Stimulated activated CD4-positive, alpha-beta T cell treated with anti-CD3 and anti-CD28 coated beads, TNF-alpha, amount 100 ng/mL, for 24 hours (primary cell): ENCODE measurements at places on chromosomes 13 and 19.
A peak's percentile ranks its signal among the peaks of the same experiment; 100 is the strongest.

DNA sequence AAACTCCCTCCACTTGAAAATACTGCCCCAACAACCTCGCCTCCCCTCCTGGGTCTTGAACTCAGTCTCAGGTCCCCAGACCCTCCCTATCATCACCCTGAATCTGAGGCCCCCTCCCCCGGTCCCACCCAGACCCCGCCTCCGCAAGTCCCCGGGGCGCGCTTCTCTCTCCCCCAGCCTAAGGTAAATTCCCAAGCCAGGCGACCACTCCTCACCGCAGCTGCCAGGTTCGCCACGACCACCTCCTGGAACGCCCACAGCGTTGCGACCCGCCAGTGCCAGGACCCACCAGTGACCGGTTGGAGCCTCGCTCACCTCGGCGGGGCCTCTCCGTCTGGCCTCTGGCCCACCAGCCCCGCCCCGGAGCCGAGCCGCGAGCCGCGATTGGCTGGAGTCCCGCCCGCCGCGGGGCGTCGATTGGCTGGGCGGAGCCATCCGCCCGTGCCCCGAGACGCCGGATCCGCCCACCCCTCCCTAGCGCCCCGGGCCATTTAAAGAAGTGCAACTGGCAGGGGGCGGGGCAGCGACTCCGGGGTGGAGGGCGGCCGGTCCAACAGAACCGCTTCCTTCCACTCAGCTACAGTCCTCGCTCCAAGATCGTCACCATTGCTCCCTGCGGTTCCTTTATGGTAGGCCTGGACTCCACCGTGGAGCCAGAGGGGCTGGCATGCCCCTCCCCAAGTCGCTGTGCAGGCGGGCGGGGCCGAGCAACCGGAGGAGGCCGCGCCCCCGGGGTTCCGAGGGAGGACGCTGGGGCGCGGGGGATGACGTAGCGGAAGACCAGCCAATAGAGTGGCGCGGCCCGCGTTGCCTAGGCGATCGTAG, at the start of gene SERTAD3:
SERTAD3 (minus strand) TSS at position 336 of the 825 bp plus-strand sequence. CDS start 2,255 bp downstream, outside the sequence.
- peak; percentile 92 for DNase-seq

GRCh38 chr13:40777809-40778175, 6.8 kb upstream of the MRPS31 start:
- DNase-seq, result no peak

DNA sequence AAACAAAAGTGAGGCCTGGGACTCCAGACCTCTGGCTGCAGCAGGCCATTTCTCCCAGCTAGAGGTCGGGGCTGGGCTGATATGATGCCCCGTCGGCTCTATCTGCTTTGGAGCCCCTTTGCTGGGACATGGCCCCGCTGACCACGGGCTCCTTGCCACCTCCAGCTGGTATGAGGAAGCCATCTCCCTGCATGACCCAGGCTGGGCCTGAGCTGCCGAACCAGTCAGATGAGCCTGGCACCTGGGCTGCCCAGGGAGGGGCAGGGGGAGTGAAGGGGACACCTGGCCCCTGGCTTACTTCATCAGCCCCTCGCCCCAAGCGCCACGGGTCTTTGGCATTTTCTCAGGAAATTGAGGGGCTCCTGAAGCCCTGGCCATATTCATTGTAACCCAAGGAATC, 7.8 kb downstream of the ZSWIM4 start:
- no peak for DNase-seq

DNA sequence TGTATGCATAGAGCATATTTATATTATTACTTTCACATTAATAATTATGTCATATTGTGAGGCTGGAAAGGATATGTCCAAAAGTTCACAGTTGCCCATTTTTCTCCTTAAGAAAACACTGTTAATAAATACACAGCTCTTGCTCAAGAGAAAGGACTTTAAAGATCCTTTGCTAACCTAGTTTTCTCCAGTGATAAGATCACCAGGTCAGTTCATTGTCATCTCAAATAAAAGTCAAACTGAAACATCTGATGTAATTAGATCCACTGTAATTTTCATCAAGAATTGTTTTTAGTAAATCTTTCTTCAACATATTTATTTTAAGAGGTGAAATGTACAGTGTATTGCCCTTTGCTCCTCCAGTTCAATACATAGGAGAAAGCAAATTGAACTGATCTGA, 82.8 kb upstream of the KLHL1 start:
- no peak for DNase-seq

GRCh38 chr13:113550453-113550852, 34.1 kb upstream of the TFDP1 start:
- no peak for DNase-seq

GRCh38 chr19:50565984-50566903, 2.0 kb downstream of the LRRC4B start:
- no peak for DNase-seq

DNA sequence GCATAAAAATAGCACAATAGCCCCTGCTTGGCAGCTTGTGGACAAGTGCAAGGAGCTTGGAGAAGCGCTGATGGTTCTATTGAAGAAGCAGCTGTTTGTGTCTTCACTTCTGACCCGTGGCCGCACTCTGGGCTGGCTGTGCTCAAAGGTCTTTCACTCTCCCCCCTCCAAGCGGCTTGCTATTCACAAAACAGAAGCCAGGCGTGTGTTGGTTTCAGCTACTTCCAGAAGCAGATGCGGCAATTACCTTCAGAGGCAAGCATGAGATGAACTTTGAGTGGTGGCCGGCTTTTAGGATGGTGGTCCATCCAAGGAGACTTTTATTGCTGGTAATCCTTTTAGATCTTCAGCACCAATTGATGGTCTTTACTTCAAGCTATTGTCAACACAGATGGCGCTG, 188.5 kb upstream of the ARGLU1 start:
- DNase-seq, result no peak

DNA sequence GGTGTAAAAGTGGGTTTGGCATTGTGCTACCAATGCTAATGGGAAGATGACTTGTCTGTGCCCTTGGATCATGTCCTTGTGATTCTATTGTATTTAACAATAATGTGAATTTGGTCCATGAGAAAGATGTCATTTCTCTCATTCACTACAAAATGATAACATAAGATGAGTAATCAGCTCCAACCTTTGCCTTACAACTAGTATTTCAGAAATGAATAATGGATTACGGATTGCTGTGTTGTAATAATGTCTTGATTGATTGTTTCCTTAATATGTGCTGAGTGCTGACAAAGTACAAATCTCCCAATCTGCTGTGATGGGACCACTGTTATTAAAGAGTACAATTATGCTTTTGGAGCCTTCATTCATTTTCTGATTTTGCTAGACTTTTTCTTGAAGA, 375.0 kb downstream of the PCDH9 start:
- no peak for DNase-seq

GRCh38 chr13:48505597-48506091, 27.2 kb downstream of the RCBTB2 start:
- DNase-seq, result no peak

DNA sequence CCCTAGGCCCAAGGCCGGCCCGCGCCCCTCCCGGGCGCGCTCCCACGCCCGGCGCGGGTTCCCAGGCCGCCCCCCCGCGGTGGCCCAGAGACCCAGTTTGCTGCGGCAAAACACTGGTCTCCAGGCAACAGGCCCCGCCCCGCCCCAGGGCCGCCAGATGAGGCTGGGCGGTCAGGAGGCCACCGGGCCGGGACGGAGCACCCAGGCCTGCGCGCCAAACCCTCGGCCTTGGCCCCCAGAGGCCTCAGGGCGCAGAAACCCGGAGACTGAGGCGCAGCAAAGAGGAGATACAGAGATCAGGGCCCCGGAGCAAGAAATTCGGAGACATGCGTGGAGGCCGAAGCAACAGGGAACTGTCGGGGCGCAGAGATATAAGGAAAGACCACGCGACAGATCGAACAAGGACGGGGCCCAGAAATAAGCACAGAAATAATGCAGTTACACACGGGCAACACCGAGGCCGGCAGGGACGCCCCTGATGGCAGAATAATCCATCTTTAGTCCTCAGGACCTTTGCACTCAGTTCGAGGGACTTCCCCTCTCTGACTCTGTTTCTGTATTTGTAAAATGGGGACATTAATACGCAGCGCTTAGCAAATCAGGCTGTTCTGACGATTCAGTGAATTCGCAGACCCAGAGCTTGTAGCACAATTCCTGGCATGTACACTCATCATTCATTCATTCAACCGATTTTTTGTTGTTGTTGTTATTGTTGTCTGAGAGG, 20.8 kb upstream of the ERCC1 start:
- DNase-seq, result peak; percentile 61

DNA sequence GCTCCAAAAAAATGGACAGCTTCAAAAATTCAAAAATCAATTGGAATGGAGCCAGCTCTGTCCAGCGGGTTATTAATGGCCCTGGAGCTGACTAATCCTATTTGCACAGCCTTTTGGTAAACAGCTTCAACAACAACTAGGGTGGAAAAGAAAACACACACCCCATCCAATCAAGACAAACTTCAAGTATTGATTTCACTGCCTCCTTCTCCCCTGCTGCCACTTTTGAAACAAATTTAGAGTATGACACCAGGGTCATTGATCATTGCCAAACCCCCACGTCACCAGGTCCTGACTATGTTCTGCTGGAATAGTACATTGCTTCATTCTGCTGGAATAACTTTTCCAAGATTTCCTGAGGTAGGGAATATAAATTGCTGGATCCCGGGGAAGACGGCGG, 56.8 kb upstream of the GTF3A start:
- no peak for DNase-seq

- no peak for DNase-seq
Observed at GRCh38 chr19:29667901-29668341, 2.7 kb downstream of the PLEKHF1 start.

DNA sequence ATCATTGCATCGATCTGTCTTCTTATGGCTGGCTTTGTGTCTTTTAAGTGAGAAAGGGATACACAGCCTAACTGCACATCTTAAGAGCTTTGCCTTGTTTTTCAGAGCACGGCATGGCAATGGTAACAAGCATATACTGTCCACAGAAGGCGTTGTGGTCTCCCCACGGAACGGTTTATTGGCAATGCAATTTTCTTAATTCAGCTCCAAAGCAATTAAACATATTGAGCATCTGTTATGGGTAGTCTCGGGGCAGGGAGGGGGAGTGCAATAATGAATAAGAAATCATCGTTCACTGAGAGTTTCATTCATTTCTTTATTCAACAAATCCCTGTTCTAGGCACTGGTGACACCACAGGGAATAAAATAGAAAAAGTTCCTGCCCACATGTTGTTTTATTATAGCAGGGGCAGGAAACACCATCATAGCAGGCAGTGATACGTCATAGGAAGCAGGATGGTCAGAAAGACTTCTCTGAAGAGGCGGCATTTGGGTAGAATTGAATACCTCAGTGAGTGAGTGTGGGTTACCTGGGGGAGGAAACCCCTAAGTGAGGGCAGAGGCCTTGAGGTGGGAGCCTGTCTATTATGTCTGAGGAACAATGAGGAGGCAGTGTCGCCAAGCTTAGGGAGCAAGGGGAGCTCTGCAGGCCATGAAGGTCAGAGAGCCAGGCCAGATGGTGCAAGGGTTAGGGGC, 185.7 kb upstream of the KL start:
- no peak for DNase-seq

GRCh38 chr19:3969435-3970312, 1.2 kb downstream of the DAPK3 start:
- no peak for DNase-seq

DNA sequence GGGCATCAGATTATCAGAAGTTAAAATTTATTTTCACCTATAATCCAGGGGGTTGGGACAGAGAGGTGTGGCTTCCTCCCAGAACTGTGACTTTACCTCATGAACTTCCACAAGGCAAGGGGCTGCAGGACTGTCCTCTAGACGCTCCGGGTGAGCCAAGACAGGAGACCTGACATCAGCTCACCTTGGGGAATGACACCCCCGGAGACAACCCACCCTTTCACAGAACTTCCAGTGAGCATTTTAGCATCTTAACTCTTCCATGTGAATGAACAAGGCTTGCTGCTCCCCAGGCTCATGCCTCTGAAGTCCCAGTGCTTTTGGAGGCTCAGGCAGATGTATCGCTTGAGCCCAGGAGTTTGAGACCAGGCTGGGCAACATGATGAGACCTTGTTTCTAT, 29.4 kb upstream of the TFDP1 start:
- DNase-seq, result no peak

DNA sequence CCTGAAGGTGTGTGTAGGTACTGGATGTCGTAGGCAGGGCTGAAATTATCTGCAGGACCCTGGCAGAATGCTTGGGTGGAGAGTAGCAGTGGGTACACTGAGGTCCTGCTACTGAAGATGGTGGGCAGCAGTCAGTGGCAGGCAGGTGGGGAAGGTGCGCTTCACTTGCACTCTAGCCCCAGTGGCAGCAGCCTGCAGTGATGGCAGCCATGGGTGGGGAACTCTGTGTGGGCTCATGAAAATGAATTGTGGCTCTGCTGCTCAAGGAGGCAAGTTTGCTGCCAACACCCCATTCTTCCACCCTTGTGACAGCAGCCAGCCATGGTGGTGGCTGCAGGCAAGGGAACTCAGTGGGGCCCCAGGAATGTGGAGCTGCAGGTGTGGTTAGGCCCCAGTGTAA, 1242.7 kb upstream of the MIR17HG start:
- no peak for DNase-seq

- no peak for DNase-seq
Observed at GRCh38 chr19:42519108-42519507, 9.2 kb downstream of the CEACAM1 start.

GRCh38 chr13:99757756-99758459, 213.7 kb downstream of the ZIC5 start:
- DNase-seq, result no peak
